HS-5 (cell line): ENCODE measurements at places on chromosomes 13 and 19.
A peak's percentile ranks its signal among the peaks of the same experiment; 100 is the strongest.

GRCh38 chr19:13979686-13980085 lies 26.4 kb downstream of the RFX1 start:
- no peak for DNase-seq

DNA sequence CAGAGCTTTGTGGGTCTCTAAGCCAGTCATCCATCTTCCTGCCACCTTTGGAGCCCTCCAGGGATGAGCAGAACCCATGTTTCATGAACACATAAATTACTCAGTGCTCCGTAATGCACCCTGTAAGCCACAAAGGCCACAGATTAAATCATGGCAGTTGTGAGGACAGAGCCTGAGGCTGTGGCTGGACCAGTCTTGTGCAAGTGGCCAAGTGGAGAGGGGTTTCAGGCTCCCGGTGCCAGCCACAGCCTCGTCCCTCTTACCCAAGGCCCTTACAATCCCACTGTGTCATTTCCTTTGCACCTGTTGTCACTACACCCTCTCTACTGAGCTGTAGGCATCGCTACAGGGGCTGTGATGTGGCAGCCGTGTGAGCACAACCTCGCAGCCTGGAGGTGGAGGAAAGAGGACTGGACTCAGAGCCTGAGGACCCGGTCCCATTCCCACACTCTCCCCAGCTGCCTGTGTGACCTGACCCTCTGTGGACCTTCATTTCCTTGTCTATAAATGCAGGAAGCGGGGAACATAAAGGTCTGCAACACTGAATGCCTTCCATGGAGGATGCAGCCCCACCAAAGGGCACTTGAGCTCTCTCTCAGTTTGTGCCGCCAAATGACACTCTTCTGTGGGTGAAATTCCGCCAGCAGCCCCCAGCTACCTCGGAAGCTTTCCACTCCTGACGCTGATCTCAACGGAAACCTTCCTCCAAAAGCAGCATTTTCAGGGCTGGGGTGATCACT lies 792.0 kb downstream of the UQCRFS1 start:
- DNase-seq: no peak

DNA sequence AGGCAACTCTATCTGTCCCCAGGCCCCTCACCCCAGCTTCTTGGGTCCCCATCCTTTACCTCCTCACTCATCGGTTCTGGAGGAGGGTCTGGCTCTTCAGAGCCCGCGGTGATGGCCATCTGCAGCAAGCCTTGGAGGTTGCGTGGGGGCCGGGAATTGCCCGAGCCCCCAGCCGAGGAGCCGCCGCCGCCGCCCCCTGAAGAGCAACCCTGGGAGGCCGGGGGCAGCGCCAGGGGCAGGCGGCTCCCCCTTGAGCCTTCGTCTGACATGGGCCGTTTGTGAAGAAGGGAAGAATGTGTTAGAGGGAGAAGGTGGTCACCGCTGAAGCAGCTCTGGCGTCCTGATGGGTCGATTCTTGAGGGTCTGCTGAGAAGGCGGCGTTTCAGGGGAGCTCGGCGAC lies 570 bp downstream of the HSPBP1 start:
- DNase-seq: no peak

DNA sequence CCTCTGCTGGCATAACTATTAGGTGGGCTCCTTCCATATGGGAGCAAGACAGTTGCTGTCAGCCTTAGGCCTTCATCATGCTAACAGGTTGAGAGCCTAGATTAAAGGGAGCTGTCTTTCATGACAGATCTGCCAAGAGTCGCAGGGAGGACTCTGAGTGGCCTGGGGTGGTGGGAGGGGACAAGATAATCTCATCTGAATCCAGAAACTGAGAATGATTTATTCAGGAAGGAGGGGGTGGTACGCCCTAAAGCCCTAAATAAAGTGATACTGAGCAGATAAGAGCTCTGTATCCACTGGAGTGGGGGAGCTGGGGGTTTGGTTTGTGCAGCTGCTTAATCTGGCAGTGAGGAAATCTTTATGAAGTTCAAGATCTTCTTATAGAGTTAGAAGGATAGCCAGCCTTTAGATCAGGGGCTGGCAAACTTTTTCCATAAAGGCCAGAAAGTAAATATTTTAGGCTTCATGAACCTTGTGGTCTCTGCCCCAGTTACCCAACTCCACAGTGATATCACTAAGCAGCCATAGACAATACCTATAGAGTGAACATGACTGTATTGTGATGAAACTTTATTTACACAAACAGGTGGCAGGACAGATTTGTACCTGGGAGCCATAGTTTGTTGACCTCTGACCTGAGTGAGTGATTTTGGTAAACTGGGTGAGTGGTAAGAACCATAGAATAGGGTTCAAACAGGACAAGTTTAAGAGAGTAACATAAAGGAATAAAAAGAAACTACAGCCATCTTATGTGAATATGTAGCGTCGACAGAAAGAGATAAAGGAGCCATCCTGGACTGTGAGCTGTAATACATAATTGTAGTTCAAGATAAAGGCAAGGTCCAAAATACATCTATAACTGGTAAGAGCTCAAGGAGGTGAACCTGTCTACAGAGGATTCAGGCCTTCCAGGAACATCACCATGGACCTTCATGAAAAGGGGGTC lies 9.8 kb upstream of the STK24 start:
- no peak for DNase-seq

GRCh38 chr13:26541678-26542568 lies 15.6 kb upstream of the WASF3 start:
- DNase-seq: no peak

DNA sequence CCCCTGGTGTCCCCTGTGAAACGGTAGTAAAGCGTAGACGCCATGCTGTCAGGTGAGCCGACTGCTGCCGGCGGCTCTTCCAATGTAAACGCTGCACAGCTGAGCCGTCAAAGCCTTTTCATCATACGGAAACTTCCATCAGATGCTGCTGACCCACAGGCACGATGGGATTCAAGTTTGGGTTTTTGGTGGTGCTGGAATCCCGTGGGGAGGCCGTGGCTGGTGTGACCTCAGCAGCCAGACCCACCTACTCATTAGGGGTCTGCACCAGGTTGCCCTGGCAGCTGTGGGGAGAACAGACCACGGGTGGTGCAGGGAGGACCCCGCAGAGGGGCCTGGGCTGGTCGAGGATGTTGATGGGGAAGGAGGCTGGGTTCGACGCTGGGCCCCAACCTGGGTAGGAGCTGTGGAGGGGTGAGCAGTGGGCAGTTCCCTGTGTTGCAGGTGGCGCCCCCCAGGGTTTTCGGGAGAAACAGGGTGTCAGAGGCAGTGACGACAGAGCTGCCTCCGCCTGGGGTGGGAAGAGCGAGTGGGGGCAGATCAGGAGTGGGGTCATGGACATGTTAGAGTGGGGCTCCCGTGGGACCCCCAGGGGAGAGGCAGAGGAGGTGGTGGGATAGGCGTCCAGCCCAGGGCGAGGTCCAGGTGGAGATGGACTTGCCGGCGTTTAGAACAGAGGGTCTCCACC lies 6.6 kb downstream of the GRIN3B start:
- no peak for DNase-seq

DNA sequence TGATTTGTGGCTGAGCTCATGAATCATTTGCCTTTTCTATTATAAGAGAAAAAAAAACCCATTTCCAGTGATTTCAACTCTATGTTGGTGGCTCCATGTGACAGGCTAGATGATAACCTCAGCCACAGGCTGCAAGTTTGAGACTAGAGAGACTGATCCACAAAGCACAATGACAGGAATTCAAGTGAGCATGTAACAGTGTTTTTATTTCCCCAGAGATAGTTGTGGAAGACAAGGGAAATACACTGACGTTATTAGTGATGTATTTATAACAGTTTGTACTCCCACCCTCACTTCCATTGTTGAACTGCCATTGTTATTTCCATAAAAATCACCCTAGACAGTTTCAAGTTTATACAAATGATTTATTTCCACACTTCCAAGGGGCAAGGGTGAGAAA lies 27.9 kb upstream of the EDNRB start:
- DNase-seq: no peak

DNA sequence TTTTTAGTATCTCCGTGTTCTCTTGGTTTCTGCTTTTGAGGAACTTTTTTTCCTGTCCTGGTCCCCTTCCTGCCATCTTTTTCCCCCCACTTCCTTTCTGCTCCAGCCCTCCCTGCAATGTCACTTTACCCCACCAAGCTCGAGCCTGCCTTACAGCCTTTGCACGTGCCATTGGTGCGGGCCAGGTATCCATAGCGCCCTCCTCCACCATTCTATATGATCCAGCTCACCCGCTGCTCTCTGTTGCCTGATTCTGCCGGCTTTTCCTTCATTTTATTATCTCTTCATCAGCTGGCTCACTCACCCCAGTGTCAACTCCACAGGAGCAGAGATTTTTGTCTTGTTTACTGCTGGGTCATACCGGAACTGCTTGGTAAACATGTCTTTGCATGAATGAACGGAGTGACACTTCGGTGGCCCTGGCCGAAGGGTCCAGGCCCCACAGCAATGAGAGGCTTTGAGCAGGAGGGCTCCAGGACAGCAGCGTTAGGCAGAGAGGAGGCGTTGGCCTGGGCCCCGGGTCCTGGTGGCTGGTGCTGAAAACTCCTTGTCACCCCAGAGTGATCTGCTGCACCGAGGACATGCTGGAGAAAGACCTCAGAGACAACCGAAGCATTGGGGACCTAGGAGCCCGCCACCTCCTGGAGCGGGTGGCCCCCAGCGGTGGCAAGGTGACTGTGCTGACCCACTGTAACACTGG lies 1.2 kb downstream of the MRI1 start:
- DNase-seq: no peak

DNA sequence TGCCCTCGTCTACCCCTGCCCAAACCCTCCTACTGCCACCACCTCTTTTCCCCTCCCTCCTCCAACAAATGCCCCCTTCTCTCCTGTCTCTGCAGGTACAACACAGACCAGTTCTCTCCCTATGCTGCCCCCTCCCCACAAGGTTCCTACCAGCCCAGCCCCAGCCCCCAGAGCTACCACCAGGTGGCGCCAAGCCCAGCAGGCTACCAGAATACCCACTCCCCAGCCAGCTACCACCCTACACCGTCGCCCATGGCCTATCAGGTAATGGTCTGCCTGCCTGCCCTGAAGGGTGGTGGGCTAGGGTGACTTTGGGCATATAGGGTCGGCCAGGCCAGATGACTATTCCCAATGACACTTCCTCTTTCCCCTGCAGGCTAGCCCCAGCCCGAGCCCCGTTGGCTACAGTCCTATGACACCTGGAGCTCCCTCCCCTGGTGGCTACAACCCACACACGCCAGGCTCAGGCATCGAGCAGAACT lies 6.5 kb upstream of the TIMM50 start:
- DNase-seq: no peak

- DNase-seq: peak; percentile 25
Observed at GRCh38 chr13:66076417-66076816, 1153.7 kb downstream of the PCDH9 start.

DNA sequence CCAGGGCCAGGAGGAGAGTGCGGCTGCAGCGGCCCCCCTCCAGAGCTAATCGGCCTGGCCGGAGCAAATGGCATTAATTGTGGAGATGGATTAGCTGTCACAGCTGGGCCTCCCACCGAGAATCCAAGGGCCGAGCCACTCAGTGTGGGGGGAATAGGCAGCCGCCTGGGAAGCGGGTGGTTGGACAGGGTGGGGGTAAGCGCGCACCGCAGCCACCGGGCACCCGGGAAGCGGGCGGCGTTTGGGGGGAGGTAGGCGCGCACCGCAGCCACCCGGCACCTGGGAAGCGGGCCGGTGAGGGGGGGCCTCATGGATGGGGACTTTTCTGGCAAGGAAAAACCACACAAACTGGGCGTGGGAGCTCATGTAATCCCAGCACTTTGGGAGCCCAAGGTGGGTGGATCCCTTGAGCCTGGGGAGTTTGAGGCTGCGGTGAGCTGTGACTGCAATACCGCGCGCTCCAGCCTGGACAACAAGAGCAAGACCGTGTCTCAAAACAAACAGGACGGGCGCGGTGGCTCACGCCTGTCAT lies 9.7 kb downstream of the R3HDM4 start:
- no peak for DNase-seq

- no peak for DNase-seq
Observed at GRCh38 chr13:43127827-43128226, 104.4 kb downstream of the DNAJC15 start.

- DNase-seq: no peak
Observed at GRCh38 chr19:5107432-5108122, 138.7 kb downstream of the KDM4B start.

DNA sequence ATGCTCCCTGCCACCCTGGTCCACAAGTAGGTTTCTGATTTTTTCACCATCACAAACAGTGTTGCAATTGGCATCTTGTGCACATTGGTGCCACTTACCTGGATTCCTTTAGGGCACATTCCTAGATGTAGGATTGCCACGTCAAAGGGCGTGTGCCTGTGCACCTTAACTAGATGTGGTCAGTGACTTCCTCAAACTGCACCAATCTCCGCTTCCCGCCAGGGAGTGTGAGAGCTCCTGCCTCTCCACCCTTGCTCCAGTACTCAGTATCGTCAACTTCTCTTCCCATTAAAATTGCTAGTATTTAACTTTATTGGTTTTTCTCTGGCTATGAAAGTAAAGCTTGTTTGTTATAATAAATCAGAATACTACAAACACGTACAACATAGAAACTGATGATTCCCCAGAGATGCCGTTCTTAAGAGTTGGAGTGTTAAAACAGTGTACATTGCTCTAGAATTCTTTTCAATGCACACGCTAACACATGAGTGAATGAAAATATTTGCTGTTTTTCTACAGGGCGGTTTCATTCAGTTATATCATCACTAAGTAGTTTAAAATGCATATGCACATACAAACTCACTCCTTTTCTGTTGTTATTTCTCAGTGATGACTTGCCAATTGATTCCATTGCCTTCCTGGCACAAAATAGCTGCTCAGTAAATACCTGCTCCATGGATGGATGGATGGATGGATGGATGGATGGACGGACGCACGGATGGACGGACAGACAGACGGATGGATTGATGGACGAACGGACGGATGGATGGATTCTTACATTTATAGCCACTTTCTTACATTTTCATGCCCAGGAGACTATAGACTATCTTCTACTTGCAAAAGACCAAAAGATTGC lies 23.4 kb downstream of the CCNE1 start:
- DNase-seq: no peak

DNA sequence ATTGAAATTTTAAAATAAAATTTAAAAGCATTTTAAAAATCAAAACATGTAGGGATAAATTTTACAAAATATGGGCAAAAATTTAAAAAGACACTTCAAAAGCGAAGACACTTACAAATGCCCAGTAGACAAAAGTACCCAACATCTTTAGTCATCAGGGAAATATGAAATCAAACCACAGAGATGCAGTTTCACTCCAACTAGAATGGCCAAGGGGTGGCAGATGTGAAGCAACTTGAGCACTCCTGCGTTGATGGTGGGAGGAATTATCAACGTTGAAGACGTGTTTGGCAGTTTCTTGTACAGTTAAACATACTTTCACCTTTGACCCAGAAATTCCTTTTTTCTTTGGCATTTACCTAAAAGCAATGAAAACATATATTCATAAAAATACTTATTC lies 518.0 kb upstream of the SGCG start:
- no peak for DNase-seq

- no peak for DNase-seq
Observed at GRCh38 chr13:46472384-46472783, 80.6 kb upstream of the LRCH1 start.
